ENCODE measurements at places on chromosomes 1 and 21.

GRCh38 chr1:81351864-81352263, 448.9 kb upstream of the ADGRL2 start:
- no peak for DNase-seq

DNA sequence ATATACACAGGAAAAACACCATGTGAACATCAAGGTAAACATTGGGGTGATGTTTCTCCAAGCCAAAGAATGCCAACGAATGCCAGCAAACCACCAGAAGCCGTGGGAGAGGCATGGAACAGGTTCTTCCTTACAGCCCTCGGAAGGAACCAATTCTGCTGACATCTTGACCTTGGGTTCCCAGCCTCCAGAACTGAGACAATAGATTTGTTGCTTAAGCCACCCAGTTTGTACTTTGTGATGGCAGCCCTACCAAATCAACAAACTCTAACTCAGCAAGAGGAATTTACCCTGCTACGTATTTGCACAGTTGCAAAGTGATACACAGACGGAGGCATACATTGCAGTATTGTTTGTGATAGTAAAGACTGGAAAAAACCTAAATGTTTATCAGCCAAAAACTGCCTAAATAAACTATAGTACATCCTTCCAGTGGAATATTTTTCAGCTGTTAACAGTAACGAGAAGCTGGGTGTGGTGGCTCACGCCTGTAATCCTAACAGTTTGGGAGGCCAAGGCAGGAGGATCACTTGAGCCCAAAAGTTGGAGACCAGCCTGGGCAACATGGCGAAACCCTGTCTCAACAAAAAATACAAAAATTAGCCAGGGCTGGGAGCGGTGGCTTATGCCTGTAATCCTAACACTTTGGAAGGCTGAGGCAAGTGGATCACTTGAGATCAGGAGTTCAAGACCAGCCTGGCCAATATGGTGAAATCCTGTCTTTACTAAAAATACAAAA, 12.5 kb upstream of the ZC3H12A start:
- DNase-seq, result no peak

GRCh38 chr1:47618222-47618720, 180.4 kb downstream of the FOXD2 start:
- no peak for DNase-seq

- no peak for DNase-seq
These were observed 1.4 kb downstream of the TOMM20 start for GRCh38 chr1:235127203-235127602.

DNA sequence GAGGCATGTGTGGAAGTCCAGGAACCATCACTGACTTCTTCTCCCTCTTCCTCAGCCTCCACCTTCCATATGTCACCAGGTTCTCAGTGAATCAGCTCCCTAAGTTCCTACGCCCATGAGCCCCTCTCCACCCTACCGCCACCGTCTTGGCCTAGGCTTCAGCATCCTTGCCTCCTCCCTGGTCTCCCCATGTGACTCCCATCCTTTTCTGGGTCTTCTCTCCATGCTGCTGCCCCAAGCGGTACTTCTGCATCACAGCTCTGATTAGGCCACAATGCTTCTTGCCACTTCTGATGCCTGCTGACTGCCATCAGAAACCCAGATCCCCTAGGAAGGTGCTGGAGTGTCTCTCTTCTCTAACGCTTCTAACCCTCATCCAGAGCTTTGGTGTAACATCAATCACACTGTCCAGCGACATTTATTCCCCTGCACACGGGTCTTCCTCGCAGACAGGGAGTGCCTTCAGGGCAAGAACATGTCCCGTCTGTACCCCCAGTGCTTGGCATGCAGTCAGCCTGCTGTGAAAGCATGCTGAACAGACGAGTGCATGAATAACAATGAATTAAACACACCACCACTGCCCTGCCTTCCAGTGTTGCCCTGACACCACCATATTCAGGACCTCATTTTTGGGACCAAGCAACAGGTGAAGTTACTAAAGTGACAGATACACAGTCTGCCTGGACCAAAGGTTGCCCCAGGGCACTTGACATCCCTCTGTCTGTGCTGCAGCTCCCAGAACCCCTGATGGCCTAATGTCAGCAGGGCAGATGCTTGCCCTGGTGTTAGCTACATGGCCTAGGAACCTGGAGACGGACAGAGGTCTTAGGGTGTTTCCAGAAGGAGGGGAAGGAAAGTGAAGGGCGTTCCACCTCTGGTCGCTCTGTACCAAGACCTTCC, 158.7 kb upstream of the EDN2 start:
- no peak for DNase-seq

DNA sequence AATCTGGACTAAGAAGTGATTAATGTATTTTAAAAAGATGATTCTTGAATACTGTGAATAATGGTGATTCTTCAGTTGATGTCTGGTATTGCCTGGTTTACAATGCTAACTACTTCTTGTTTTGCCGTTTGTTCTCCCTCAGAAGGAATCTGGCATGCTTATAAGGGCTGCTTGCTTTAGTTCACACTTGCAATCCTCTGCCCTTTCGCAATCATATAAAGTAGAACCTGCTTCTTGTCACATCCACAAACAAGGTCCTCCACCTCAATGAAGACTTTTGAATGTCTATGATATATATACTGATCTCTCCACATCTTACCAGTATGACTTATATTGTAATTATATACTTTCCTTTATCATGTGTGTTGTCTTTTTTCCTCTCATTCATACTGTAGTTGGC, 92.6 kb downstream of the ADGRL4 start:
- no peak for DNase-seq

DNA sequence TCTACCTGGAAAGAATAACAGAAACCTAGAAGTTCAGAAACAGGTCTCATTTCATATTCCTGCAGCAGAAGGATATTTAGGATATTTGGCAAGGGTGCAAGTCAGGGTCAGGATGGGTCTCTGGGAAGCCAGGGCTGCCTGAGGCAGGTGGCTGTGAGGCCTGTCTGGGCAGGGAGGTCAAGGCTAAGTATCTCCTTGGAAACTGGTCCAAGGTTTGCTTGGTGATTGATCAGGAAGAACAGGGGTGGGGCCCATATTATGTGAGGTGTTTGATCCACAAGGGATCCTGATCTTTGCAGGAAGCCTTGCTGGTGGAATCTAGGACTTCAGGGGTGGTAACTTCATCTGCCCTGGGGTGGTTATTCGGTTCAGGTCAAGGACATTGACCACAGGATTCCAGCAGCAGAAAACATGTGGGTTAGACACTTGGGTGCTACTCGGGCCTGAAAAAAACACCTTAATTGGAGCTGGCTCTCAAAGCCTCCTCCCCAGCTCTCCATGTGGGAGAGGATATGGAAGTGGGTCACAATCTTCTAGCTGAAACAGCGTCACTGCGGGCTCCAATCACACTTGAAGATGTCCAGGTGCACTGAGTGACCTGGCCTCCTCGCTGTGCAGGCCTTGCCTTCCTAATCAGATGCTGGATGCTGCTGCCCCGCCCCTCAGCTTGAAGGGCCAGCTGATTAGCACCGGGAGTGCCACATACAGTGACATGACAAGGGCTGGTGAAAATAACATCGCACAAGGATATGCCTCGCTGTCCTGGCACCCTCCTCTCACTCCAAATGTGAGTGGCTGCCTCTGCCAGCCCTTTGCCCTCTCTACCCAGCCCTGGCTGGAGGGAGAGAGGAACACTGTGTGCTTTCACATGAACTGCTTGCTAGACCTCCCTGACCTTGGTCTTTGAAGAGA, 8.7 kb downstream of the CTNNBIP1 start:
- DNase-seq, result no peak

- peak; percentile 9 for DNase-seq
These were observed 84.8 kb upstream of the GNG4 start for GRCh38 chr1:235734335-235734734.

DNA sequence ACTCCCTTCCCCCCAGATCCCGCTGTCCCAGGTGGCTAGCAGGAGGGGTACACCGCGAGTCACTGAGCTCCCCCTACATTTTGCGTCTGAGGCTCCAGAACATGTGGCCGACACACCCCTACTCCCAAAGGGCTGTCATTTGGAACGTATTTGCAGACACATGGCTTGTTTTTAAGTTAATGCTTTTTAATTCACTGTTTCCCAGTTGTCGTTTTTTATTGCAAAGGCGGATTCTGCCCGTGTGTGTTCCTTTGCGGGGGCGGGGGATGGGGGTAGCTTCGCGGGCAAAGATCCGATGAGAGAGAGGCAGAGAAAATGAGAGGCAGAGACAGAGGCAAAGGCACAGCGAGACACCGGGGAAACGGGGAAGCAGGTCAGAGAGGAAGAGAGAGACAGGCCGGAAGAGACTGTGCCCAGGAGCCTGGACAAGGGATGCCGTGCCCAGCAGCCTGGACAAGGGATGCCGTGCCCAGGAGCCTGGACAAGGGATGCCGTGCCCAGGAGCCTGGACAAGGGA, 270.2 kb downstream of the FOXD2 start:
- no peak for DNase-seq

DNA sequence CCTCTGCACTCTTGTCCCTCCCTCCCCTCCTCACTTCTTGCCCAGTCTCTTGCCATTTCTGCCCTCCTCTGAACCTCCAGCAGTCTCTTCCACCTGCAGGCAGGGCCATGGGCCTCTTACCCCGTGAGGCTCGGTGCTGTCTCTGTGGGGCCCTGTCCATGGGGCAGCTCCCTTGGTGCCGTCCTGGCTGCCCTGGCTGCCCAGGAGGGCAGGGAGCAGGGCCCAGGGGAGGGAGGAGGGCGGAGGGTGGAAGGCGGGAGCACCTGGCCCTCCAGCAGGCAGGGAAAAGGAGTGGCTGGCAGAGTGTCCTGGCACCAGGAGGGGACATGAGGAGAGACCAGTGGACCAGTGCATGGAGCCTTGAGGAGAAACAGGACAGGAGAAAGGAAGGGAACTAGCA, at the start of gene RORC:
Gene RORC, minus strand, starts transcription at position 198 of the 400 bp plus-strand sequence. Its CDS starts 38 bp downstream, at position 160.
- no peak for DNase-seq

- no peak for DNase-seq
These were observed 66.9 kb downstream of the PRDM16 start for GRCh38 chr1:3135744-3136455.

DNA sequence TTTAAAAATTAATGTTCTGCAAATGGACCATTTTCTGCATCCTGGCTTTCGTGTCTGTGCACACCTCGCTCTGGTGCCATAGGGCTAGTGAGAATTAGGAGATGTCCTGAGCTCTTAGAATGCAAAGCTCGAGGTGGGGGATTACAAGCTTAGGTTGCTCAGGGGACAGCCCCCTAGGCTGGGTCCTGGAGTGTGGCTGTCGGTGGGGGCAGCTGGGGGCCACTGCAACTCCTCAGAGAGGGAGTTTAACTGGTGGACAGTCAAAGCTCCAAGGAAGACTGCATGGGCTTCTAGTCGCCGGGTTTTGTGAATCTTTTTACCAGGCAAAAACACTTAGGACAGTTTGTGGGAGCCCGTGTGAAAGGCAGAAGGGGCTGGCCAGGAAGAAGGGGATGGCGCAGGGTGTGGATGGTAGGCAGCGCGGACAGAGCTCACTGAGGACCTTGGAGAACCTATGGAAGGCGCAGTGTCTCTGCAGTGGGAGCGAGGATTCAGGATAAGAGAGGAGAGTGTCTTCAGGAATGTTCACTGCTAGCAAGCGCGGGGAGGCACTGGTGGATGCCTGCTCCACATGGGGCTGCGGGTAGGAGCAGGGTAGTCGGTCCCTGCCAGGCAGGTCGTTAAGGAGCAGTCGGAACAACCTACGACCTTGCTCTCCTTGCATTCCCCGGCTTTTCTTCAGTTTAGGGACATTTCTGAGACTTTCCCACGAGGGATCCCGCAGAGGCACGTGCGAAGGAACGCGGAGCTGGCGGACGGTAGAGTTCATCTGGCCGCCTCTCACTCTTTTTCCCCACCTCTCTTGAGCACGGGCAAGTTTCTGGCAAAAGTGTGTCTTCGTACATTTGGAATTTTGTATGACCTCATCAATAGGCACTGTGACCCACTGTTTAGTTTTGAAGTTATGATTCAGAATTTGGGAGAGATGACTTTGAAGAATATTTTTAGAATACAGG, 12.9 kb upstream of the KCNE1 start:
- no peak for DNase-seq

- no peak for DNase-seq
These were observed 60.2 kb downstream of the FASLG start for GRCh38 chr1:172719066-172719627.

DNA sequence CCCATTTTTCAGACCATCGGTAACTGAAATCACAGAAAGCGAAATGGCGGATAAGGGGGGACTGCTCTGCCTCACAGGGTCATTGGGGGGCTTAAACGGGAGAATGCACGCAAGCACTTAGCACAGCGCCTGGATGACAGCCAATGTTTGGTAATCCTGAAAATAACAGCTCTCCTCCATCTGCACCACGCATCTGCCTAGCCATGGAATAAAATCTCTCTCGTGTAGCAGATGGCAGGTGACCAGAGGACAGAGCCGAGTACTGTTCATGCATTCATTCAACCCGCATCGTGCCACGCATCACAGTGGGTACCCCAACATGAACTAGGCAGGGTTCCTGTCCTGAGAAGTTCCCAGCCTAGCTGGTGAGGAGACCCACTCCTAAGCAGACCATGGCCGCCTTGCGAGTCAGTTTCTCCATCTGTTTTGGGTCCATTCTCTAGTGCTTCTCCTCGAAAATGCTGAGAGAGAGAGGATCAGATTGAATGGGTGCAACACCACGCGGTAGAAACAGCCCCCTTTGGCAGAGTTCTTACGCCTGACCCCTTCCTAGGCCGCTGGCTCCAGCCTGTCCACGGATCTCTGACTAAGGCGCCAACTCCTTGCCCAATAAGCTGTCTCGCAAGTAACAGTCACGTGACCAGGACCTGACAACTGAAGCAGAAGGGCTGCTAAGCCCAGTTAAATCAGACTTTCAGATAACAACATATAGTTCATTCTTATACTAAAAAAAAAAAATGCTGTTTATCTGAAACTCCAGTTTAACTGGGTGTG, 7.3 kb downstream of the SLC1A7 start:
- DNase-seq, result no peak

DNA sequence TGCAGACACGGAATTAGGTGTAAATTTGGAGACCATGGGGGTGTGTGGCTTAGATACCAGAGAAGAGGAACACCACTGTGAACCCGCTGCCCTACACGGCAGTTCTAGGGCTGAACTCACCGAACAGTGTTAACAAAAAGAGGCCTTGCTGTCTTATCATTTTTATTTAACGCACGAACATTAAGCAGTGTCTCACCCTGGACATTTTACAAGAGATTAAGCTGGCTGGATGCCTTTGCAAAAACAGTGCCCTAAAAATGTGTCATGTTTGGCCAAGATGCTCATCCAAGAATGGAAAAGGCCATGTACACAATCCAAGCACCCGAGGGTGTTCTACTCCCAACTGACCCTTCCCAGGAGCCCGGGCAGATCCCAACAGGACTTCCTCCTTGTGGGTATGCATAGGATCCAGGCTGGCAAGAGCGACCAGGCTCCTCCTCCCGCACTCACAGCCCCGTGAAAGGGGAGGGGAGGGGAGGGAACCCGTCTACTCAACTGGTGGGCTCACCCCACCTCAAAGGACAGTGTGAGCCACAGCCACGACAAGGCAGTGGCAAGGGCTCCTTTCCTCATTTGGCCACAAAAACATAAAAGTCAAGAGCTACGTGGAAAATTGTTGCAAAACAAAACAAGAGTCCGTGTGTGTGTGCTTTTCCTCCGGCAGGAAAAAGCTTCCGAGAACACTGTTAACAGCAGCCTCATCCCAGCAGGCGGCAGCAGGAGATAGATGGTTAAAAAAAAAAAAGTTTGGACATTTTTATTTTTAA, 20.3 kb downstream of the C2CD2 start:
- no peak for DNase-seq

All from DND-41 (cell line).